ENCODE measurements at places on chromosomes 5 and 9. TPM values are rescaled to one million over a fixed set of nuclear protein-coding genes. Genes with fewer than 3 reads are reported as not detected.

The INSL4 gene
- total RNA-seq, result not detected

The MEF2C gene
- 36.9 TPM for total RNA-seq

The CNTFR gene
- not detected for total RNA-seq

The RECK gene
- total RNA-seq, result 18.7 TPM

The ADAMTSL1 gene
- 17.2 TPM for total RNA-seq

The LRRC14B gene
- not detected for total RNA-seq

The GCNT4 gene
- 0.41 TPM for total RNA-seq

The FOXI1 gene
- total RNA-seq, result not detected

The NME5 gene
- total RNA-seq, result 5.8 TPM

The LCN1 gene
- not detected for total RNA-seq

The PROB1 gene
- 2.4 TPM for total RNA-seq

The PCDHB3 gene
- total RNA-seq, result 0.23 TPM

The GAPVD1 gene
- total RNA-seq, result 45.7 TPM

The ACOT12 gene
- total RNA-seq, result not detected

The IL11RA gene
- total RNA-seq, result 9.3 TPM

The TPPP gene
- 0.19 TPM for total RNA-seq

The CDC20B gene
- total RNA-seq, result 0.23 TPM

The THBS4 gene
- total RNA-seq, result 1.4 TPM

The CTXN3 gene
- total RNA-seq, result not detected

The TSSK1B gene
- not detected for total RNA-seq

The SLC34A1 gene
- not detected for total RNA-seq

The C9 gene
- 0.44 TPM for total RNA-seq

The LPAR1 gene
- total RNA-seq, result 0.53 TPM

Measured in glomerular endothelial cell (primary cell).